Activated T-cell treated with anti-CD3 and anti-CD28 coated beads, Interleukin-2, amount 50 U/mL, for 72 hours (primary cell): ENCODE measurements at places on chromosomes 16 and 17.

DNA sequence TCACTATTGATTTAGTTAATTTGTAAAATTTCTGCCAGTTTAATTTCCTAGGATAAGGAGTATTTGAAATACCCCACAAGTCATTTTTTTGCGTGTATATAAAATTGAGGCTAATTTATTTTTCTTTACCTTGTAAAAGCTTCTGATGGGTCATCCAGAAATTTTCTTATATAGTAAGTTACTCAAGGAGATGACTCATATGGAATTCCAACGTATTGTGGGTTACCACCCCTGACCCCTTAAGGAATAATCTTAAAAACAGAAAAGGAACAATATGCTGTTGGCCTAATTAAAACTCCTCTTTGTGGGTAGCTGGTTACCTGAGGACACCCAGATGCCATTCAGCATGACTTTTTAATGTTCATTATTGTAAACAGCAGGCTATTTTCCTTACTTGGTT lies 13.6 kb downstream of the HEATR6 start:
- no peak for DNase-seq

DNA sequence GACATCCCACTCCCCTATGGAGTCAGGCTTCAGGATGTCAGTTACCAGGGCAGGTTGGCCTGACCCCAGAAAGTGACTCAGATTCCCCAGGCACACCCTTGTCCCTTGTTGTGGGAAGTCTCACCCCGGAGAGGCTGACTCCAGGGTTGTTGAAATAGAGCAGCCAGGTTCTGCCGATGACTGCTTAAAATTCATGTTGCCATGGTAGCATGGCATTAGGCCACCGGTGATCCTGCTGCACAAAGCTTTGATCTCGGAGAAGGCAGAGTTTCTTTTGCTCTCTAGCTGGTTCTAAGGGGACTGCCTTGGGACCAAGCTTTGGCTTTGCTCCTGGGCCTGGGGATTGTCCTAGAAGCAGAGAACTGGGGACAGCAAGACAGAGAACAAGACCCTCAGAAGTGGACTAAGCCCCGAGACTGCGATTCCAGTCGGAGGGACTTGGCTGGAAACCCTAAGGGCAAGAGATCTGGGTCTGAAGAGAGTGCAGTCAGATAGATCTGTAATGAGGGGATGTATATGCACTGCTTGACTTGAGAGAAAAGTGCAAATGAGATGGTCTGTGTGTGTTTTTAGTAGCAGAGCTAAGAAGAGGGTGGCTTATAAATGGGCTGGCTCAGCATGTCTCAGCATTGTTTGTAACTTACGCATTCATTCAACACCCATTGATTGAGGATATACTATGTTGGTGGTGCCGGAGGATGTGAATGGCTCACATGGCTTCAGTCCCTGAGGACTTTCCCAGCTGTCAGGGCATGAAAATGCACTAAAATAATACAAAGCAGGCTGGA lies 106.9 kb downstream of the RGS9 start:
- no peak for DNase-seq

- no peak for DNase-seq
These were observed 15.4 kb downstream of the PLLP start for GRCh38 chr16:57268804-57269800.

- no peak for DNase-seq
These were observed 46.4 kb downstream of the SLC47A1 start for GRCh38 chr17:19579867-19580565.

GRCh38 chr16:68995011-68995504 lies 110.4 kb upstream of the HAS3 start:
- no peak for DNase-seq

- no peak for DNase-seq
These were observed 31.6 kb downstream of the PHKB start for GRCh38 chr16:47492428-47493377.

DNA sequence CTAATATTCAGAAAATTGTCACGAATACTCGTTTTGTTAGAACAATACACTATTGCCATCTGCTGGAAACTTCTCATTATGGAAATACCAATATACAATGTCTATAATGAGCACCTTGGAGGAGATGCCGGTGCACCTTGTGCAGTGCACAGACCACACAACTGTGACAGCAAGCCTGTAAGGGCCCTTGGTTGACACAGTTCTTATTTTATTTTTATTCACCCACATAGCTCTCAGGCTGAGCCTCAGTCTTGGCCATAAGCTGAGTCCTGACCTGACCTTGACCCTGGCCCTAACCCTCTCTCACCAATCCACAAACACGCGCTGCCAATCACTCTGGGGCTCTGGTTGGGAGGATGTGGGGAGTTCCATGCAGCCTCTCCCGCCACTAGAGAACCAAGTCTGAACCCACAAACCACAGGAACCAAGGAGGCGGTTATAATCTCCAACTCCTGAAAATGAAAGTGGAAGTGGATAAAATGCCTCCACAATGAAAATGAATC lies 7.6 kb downstream of the AIPL1 start:
- peak; percentile 63 for DNase-seq
